ENCODE measurements at places on chromosomes 12 and 14.

DNA sequence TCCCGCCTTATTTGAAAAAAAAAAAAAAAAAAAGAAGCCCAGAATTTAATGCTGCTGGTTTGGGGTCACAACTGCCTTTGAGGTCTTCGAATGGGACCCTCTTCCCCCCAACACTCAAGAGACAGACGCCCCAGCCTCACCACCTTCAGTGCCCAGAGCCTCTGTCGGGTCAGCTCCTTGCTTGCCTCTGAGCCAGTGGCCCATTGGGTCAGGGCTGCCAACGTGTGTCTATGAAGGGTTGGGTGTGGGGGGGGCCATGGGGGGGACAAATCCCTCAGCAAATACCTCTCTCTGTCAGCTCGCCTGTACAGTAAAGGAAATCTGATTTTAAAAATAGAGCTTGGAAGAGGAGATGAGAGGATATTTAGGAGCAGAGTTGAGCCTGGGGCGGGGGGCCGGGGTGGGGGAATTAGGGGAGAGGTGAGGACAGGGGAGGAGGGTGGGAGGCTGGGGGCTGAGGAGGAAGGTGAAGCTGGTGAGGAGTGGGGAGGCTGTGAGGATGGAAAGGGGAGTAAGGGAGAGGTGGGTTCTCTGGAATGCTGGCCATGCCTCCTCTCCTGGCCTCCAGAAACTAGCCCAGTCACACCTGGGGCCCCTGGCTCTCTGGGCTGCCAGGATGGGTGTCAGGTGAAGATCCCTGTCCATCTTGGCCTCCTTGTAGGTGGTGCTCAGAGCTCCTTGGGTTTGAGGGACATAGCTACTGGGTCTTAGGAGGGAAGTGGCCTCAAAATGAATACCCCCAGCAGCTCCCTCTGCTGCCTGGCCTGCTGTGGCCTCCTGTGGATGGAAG is 13.3 kb downstream of the RTL1 start:
- no peak for DNase-seq

GRCh38 chr12:75606151-75606550 is 94.7 kb upstream of the KRR1 start:
- DNase-seq, result no peak

- no peak for DNase-seq
These were observed 144.0 kb upstream of the KRR1 start for GRCh38 chr12:75655315-75655806.

GRCh38 chr14:22428700-22429291 is 160.2 kb downstream of the DAD1 start:
- DNase-seq, result no peak

- DNase-seq, result no peak
These were observed 72.5 kb upstream of the PARP11 start for GRCh38 chr12:3945671-3946070.

GRCh38 chr14:90985601-90986242 is 74.7 kb downstream of the RPS6KA5 start:
- no peak for DNase-seq

DNA sequence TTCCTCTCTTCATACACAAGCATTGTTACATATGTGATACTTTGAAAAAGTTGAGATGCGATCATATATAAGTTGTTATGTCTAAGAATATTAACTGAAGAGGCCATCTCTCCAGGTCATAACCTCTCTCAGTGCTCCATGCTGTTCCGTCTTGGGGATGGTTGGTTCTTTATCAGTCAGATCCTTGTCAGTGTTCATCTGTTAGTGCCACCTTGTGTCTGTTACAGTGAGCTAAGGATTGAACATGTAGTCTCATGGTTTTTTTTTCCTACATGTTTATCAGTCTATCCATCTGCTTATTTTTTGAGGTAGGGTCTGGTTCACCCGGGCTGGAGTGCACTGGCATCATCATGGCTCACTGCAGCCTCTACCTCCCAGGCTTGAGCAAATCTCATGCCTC is 30.5 kb downstream of the EP400 start:
- no peak for DNase-seq

DNA sequence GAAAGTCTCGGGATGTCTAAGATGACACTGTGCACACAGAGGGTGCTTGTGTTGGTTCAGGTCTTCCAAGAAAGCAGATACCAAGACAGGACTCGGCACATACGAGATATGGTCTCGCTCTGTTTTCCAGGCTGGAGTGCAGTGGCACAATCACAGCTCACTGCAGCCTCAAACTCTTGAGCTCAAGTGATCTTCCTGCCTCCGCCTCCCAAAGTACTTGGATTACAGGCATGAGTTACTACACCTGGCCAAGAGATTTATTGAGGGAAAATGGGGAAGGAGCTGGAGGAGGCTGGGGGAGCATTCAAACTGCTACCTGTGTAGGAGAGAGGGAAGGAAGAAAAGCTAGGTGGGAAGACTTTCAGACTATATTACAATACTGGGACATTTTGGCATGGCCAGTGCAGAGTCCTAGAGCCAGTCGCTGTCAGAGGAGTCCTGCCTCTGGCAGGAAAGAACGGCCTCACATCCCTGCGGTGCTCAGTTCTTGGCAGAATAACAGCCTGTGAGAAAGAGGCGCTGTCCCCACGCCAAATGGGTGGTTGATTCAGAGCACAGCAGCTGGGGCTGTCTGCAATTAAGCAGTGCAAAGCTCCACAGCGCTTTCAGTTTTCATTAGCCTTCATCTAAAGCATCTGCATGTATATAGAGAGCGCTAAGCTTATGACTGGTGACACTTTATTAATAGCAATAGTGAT is 18.3 kb downstream of the SLC17A8 start:
- peak; percentile 27 for DNase-seq
